ENCODE measurements at places on chromosomes 3 and 15. TPM values are rescaled to one million over a fixed set of nuclear protein-coding genes. Genes with fewer than 3 reads are reported as not detected.

DNA sequence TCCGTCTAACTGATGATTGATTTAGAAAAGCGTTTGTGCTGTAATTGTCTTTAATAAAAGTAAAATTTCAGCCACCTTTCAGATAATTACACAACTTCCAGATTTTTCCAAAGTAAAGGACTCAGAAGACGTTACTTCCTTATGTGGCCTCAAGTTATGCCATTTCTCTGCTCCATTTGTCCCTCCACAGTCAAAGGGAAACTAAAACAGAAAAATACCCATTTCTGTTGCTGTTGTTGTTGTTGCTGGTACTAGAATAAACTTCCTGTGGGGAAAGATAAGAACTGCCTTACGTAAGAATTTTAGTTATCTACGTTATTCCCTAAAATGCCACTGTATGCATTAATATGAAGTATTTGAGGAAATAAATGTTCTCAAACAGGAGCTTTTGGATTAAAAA is 153.9 kb downstream of the P3H2 start:
- no peaks in the 10 kb centered on the region for H3K4me1 ChIP-seq
- H3K36me3 ChIP-seq = no peaks in the 10 kb centered on the region
- H3K27ac ChIP-seq = no peak overlapping the region
- no peaks in the 10 kb centered on the region for H3K27me3 ChIP-seq

DNA sequence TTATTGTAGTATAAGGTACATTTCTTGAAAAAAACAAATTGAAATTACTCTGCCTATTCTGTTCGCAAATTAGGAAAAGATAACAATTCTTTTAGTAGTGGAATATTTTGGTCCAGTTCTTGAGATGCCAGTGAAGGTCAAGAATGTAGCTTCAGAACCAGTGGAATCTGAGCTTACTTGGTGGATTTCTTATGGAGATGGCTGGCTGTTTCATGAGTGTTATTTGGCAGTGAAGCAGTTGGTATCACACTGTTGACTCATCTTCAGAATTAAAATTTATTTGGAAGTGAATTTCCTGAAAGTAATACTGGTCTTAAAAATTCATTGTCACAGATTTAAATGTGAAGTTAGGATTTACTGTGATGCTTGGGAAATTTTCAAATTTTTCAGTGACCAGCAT is 19.1 kb downstream of the RNF13 start:
- no peak overlapping the region for H3K27ac ChIP-seq
- H3K4me1 ChIP-seq = no peaks in the 10 kb centered on the region
- H3K4me3 ChIP-seq = no peak overlapping the region
- DNase-seq = no peak

DNA sequence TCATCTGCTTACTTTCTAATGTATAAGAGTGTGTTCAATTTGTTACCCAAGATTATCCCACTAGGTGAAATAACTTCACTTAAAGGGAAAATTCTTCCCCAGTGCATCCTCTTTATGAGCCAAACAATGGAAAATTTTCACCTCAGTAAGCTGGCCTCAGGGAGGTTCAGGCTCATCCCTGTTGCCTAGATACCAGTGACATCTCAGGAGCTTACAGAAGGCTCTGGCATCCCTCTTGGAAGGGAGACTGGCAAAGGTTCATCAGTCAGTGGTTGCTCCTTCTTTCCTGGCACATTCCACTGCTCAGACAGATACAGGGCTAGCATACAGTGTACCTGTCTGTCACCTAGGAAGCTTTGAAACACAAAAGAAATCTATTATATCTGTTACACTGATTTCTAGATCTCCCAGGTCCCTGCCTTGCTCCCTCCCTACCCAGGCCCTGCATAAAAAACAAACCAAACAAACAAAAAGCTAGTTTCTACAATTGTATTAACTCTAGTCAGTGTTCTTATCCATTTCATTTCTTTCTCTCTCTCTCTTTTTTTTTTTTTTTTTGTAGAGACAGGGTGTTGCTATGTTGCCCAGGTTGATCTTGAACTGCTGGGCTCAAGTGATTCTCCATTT is 1.7 kb downstream of the IP6K2 start:
- H3K4me3 ChIP-seq = no peak overlapping the region
- DNase-seq = no peak
- peaks cover 34% of the 10 kb centered on the region for H3K4me1 ChIP-seq
- no peaks in the 10 kb centered on the region for H3K27me3 ChIP-seq

- DNase-seq = peak; percentile 63
- H3K4me3 ChIP-seq = no peak overlapping the region
- H3K27ac ChIP-seq = no peak overlapping the region
- H3K27me3 ChIP-seq = peaks cover 11% of the 10 kb centered on the region
- H3K4me1 ChIP-seq = peaks cover 9% of the 10 kb centered on the region
Measured at GRCh38 chr15:66115568-66116206, 137.9 kb downstream of the MEGF11 start.

GOLGA6L7 gene
- not detected for total RNA-seq
